ENCODE measurements at places on chromosomes 7 and 10.

DNA sequence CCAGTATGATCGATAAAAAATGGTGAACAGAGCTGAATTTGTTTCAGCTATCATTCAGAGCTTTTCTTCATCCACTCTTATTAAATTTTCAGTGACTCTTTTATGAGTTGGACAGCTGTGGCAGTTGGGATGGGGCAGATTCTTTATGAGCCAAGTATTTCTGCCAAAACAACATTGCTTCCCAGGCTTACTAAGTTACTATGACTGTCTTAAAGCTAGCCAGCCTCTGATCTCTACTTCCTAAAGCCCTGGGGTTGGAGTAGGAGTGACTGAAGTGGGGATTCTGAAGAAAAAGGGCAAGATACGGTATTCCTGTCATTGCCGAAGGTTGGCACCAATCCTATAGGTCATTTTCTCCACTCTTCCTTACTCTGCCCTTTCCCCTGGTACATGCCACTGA, 12.7 kb downstream of the RPP30 start:
- no peak for DNase-seq

DNA sequence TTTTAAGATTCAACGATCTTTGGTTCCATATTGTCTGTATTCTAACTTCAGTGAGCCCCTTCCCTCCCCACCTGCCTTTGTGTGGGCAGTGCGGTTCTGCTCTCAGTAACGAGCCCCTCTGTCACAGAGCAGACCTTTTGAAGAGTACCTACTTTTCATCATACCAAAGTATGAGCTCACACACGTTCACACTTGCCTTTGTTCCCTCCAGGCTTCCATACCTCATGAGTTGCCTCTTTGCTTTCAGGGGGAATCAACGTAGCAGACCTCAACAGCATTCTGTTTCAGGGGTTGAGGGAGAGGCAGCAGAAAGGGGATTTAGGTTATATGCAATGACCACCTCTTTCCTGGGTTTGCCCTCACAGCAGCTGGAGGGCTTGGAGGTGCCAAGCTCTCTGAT, 211.4 kb upstream of the MDFIC start:
- no peak for DNase-seq

GRCh38 chr10:72061930-72062329, 26.4 kb downstream of the SPOCK2 start:
- DNase-seq: no peak

DNA sequence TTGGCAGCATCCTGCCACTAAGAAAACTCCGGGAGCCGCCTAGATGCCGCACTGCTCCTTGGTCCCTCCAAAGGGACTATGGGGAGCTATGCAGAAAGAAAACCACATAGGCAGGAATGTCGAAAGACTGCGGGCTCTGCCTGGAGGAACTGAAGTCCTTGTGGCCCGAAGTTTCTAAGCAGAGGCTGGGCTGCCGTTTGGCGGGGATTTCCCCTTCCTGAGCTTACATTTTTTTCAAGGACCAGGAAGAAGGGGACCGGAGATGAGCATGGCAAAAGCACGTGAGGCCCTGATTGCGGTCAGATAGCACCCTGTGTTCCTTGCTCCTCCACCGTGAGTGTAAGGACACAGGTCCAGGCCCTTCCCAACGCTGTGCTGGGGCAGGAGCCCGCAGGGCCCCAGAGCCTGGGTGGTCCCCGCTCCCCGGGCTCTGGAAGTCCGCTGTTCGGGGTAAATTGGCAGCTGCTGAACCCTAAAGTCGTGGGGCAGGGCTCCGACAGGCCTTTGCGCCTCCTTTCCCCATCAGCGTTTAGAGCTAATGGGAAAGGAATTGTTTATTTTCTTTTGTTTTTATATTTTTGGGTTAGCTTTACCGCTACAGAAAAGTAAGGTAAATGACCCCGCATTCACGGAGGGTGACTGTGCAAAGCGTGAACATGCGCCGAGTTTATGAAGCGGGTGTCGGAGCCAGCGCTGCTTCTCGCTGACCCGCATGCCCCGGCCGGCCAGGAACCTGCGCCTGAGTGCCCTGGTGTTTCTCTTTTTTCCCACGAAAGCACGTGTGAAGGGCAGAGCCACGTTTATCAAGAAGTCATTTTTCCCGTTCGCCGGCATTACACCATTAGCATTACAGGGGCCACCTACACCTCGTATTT, 356.5 kb upstream of the ZNF32 start:
- no peak for DNase-seq

GRCh38 chr7:31106303-31107105, 54.4 kb downstream of the ADCYAP1R1 start:
- peak; percentile 32 for DNase-seq
